ENCODE measurements at places on chromosomes 6 and 20.

- DNase-seq: no peak
Observed at GRCh38 chr6:41558033-41558807, 12.0 kb downstream of the FOXP4 start.

DNA sequence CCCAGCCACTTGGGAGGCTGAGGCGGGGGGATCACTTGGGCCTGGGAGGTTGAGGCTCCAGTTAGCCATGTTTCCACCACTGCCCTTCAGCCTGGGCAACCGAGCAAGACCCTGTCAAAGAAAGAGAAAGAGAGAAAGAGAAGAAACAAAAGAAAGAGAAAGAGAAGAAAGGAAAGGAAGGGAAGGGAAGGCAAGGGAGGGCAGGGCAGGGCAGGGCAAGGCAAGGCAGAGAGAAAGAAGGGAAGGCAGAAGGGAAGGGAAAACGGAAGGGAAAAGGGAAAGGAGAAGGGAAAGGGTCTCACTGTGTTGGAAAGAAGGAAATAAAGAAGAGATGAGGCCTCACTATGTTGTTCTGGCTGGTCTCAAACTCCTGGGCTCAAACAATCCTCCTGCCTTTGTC, 47.8 kb upstream of the PBOV1 start:
- no peak for DNase-seq

- no peak for DNase-seq
Observed at GRCh38 chr6:2767657-2768524, 2.7 kb downstream of the WRNIP1 start.

DNA sequence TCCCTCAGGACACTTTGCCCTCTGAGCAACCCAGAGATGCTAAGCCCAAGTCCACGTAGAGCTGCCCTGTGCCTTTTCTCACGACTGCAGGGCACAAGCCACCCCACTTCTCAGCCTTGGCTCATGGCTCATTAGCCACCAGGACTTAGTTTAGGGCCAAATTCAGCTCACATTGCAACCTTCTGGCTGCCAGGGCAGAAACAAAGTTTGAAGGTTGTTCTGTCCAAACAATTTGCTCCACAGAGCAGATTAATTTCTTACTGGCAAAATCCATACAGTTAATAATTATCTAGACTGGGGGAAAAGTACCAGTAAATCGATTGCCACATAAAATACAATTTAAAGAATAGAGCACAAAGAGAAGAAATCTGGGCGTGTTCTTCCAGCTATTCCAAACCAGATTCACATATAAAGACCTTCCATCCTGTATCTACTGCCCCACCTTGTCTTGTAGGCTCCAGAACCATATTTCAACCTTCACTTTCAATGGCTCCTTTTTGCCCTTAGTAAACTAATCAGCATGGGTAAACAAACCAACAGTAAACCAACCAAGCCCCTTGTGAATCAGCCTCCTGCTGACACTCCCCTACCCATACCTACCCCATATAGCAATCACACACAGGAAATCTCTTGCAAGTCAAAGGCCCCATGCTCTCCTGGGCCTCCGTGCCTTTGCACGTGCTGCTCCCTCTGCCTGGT, 101.9 kb downstream of the QRSL1 start:
- no peak for DNase-seq

DNA sequence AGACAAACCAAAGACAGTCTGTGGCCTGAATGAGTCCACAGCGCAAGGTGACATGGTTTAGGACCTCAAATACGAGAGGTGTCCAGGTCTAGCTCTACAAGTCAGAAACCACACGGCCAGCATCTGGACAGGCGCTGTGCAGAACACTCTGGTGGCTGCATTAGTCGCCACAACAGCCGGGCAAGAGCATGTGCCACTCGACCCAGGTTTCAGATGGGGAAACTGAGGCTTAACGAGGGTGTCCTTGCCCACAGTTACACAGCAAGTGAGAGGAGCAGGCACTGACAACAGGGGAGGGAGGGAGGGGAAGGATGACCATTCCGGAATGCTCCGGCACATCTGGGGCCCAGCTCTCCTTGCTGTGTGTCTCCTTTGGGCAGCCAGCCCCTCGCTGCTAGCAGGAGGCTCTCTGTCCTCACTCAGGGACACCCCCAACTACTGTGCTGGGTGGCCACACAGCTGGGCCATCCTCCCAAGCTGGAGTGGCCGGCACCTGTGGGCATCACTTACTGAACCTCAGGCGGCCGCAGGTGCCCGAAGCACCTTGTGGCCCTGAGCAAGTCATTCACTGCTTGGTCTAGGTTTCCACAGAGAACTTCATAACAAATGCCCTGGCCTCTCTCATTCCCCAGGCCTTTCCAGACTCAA, 6.6 kb downstream of the DLL1 start:
- DNase-seq: no peak

DNA sequence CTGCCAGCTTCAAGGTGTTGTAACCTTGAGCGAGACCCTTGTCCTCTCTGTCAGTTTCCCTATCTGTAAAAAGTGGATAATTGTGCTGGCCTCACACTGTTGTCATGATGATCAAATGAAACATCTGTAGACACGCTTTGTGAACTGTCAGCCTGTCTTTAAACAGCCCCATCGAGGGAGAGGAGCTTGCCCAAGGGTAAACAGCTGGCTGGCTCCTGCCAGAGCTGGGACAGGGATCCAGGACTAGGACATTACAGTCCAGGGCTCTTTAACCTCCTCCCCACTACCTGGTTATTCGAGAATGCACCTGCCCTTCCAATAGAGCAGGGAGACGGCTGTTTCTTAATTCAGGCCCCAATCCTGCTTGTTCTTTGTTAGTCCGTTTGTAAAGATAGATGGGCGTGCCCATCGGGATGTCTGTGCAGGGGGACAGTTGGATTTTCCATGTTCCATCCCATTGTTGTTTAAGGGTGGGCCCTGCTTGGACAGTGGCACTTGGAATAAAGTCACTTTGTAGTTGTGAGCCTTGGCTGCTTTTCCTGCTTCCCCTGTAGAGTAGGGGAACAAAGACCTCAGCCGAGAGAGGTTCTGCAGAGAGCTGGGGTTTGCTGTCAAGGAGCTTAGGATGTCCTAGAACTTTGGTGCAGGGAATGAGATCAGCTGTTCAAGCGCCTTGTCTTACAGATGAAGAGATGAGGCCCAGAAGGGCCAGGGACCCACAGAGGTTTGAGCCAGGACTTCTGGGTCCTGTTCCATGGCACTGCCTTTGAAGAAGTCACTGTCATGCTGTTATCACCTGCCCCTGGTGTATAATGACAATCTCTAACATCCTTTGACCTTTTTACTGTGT, 77.9 kb upstream of the MYL9 start:
- DNase-seq: no peak

- no peak for DNase-seq
Observed at GRCh38 chr6:50657513-50657912, 55.8 kb upstream of the TFAP2D start.

DNA sequence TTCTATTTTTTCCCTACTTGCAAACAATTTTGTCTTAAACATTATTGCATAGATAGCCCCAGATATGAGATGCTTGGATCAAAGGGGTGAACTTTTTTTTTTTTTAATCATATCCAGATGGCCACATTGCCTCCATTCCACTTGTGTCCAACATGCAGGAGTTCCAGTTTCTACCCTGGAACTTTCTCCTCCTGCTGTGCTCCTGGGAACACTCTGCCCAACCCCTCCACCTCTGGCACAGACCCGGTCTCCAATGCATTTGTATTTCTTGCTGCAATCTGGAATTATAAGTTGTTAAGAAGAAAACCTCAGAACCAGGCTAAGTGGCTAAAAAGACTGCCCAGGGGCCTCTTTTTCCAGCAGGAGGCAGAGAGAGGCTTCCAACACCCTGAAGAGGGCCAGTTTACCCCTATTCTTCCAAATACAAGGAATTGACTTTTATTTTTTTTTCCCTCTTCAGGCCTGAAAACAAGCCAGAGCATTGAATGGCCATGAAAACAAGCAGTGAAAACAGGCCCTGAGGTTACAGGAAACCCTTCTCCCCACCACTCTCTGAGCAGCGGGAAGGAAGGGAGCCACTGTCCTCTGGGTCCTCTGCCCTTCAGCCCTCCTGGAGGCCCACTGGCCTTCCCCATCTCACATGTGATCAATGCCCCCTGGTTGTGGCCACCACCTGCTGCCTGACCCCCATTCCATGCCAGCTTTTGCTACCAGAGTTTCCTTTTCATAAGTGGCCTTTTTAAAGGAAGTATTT, 44.3 kb downstream of the PDYN start:
- no peak for DNase-seq

DNA sequence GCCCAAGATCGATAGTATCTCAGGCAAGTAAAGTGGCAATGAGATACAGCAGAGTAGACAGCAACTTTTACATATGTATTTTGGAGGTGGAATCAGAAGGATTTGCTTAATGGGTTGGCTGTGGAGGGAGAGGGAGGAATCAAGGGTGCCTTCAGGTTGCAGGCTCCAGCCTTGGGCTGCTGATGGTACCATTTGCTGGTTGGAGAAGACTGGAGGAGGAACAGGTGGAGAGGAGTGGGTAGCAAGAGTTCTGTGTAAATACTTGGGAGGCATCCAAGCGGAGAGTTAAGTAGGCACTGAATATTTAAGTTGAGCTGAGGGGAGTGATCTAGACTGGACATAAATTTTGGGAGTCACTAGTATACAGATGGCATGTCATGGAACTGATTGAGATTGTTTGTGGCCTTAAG, 5.2 kb downstream of the BICRAL start:
- DNase-seq: no peak

GRCh38 chr6:37705239-37706051, 7.8 kb upstream of the MDGA1 start:
- DNase-seq: peak; percentile 45

- no peak for DNase-seq
Observed at GRCh38 chr6:42124223-42124836, 18.1 kb downstream of the C6orf132 start.

DNA sequence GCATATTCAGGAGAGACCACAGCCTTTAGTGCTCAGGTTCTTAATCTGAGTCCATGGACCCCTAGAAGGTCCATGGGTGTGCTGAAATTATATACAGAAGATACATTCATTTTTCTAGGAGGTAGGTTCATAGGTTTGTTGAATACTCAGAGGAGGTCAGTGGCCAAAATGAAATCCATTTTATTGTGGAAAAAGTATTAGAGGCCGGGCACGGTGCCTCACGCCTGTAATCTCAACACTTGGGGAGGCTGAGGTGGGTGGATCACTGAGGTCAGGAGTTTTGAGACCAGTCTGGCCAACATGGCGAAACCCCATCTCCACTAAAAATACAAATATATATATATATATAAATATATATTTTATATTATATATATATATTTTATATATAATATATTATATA, 9.0 kb upstream of the UST start:
- DNase-seq: no peak

DNA sequence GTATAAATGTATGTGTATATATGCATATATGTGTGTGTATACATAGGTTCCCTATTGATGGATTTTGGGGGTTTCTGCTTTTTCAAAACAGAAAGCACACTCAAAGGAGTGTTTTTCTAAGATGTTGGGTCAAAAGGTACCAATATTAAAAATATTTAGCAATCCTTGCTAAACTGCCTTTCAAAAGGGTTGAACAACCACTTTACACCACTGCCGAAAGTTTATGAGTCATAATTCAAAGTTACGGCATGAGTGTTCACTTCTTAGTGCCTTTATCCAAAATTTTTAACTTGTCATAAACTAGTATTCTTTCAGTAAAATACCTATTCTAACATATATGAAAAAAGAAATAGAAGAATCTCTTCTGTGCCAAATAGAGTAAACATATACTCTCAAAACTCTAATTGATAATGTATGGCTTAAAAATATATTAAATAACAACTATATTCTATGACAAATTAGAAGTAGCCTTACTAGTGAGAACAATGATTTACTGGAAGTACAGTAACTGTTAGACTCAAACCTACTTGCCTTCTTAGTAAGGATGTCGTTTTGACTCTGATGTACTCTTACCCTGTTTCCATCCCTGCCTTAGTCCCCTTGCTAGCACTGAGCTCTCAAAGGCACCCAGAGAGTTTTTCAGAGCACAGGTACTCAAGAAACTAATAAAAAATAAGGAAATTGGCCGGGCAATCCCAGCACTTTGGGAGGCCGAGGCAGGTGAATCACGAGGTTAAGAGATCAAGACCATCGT, 136.1 kb downstream of the INSM1 start:
- no peak for DNase-seq

DNA sequence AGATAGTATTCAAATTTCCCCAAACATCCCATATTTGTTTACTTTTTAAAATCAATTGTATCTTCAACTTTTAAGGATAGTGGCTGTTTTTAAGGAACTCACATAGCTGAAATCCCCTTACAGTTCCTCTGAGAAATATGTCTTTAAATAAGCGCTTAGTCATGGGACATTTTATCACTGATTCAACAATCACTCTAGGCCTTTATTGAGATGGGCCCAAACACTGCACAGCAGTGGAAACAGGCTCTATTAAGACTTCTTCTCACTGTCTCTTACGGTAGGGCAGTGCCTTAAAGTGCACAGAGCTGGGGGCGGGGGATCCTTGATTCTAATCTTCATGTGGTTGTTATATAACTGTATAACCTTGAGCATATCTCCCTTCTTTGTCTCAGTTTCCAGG, 59.8 kb upstream of the RREB1 start:
- no peak for DNase-seq

- DNase-seq: no peak
Observed at GRCh38 chr6:63713332-63713731, 77.7 kb downstream of the PHF3 start.

DNA sequence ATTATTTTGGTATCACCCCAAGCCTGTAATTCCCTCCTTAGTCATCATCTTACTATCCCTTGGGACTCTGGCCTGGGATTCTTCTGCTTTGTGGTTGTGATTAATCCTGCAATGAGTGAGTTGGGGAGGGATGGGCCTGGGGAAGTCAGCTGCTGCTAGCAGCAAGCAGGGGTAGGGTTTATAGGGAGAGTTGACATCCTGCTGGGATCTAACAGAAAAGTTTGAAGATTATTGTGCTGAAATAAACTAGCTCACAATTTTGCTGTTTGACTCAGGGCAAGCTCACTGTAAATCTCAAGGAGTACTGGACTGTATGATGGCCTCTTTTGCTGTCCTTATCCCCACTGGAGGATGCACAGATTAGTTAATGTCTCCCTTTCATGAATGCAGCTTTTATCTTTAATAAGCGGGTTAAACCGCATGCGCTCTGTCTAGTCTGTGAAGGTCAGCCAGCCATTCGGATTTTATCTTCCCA, 83.4 kb downstream of the JARID2 start:
- DNase-seq: no peak

DNA sequence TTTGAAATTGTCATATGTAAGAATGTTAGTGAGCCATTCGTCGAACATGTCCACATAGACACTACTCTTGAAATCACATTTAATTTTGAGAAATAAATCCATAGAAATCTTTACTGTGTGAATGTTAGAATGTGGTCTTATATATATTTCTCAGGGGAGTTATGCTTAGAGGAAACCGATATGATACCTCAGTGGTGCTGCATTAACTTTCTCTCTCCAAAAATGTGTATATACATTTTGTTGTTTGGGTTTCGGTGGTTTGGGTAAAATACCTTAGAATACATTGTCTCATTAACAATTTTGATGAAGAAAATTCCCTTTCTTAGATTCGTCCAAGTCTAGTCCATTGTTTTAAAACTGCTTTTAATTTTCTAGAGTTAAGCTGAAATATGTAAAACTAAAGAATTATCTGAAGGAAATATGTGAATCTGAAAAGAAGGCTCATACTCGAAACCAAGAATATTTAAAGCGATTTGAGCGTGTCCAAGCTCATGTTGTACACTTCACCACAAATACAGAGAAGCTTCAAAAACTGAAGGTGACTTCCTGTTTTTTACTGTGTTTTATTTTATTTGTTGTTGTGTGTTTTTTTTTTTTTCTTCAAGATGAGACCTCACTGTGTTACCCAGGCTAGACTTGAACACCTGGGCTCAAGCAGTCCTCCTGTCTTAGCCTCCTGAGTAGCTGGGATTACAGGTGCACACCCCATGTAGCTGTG, 10.3 kb downstream of the KIZ start:
- DNase-seq: no peak

GRCh38 chr6:53593001-53593488, 48.1 kb upstream of the GCLC start:
- DNase-seq: no peak
